ENCODE measurements at places on chromosomes 11 and 22.

DNA sequence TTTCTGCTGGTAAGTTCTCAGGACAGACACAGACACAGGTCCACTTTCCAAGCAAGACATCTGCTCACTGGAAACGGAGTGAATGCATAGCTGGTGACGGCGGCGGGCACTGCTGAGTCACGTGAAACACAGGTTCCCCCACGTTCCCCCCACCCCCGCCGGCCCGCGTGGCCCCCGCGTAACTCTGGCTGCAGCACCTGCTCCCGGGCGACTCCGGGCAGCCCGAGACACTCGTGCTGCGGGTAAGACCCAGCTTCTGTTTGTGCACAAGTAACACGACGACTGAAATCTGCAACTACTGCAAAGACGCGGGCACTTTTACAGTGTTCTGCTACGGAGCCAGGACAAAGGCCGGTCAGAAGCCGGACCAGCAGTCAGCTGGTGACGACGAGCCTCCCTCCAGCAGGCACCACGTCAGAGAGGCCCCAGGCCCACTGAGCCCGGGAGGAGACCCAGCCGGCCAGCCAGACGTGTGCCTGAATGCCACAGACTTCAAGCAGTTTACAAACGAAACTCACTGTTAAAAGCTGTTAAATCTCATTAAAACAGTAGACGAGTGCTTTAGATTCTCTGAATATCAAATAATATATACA, 12.9 kb upstream of the ARFGAP3 start:
- DNase-seq = no peak

DNA sequence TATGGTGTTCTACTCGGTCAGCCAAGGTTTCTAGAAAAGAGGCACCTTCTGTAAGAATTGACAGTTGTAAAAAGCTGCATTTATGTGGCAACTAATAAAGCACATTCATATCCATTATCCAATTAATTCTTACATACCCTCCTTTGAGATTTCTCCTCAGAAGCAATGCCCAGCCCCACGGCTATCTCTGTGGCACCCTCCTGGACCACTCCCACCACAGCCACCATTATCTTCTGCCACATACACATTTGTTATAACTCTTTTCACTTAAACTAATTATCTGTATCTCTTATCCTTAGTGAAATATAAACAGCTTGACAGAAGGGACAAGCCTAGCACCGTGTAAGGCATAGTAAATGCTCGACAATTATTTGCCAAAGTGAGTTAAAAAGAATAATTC, 48.5 kb downstream of the PAK1 start:
- no peak for DNase-seq

GRCh38 chr22:39371732-39372131, 21.9 kb downstream of the SYNGR1 start:
- no peak for DNase-seq

DNA sequence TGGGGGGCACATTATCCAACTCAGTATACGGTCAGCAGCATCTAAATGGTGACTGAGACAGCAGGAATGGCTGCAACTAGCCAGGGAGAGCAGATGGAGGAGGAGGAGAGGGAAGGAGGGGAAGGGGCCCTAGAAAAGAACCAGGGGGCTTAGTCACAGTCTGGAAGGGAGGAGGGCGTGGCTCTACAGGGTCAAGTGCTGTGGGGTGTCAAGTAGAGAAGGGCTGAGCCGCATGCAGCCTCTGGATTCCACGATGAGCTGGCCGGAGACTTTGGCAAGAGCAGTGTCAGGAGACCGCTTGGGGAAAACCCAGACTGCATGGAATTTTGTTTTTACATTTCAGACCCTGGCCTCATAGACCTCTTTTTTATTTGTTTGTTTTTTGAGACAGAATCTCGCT, 25.8 kb upstream of the PPFIA1 start:
- DNase-seq = no peak

- DNase-seq = no peak
These were observed 394.7 kb downstream of the BRD1 start for GRCh38 chr22:49432897-49433443.

DNA sequence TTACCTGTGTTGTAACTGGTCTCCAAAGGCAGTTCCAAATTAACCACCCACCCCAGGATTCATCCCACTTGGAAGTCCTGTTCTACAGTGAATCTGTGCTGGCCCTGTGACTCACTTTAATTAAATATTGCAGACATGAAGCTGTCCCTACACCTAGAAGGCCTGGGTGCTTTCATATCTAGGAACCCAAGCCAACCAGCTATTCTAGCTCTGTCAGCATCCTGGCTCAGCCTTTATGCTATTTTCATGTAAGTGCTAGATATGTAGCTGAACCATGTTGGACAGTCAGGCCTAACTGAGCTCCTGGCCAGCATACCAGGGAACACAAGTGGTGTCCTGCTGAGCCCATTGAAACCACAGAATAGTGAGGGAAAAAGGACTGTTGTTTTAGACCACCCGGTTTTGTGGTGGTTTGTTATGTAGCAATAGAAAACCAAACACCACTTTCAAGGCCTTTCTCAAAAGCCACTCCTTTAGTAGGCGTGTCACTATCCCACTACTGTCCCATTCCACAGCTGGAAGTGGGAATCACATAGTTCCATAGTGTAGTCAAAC, 30.3 kb downstream of the CNTF start:
- no peak for DNase-seq
